Left ventricle myocardium inferior (tissue), 1 donor: ENCODE measurements at places on chromosomes 3 and 15. TPM values are rescaled to one million over a fixed set of nuclear protein-coding genes. Genes with fewer than 3 reads are reported as not detected.

The PRR20G gene
- total RNA-seq, result not detected

GRCh38 chr3:146854523-146854922, 249.4 kb upstream of the PLSCR5 start:
- DNase-seq, result no peak

The GRAMD1C gene
- 2.0 TPM for total RNA-seq

The FAH gene
- total RNA-seq, result 18.0 TPM

GRCh38 chr15:71242292-71242691, 127.0 kb downstream of the THSD4 start:
- DNase-seq, result no peak

GRCh38 chr15:83898361-83898760, 244.4 kb downstream of the ADAMTSL3 start:
- no peak for DNase-seq

The PLA2G4D gene
- not detected for total RNA-seq

GRCh38 chr3:17063596-17063995, 178.8 kb downstream of the PLCL2 start:
- DNase-seq, result no peak

DNA sequence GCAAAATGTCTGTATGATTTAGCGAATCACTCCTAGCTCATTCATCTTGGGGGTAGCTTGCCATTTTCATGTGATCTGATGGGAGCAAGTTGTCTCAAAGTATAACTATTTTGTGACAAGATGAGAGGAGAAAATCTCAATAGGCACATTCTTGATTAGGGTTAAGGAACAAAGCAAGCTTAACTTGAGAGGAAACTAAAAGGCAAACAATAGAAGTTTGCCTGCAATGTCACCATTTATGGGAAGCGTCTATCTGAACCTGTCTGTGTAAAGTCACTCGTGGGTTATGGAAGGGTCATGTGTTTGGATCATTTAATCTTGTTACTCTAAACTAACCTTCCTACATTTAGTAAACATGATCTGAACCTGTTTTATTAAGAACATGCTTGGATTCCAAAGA, 232.5 kb downstream of the CDIN1 start:
- DNase-seq, result no peak

The LRRC34 gene
- 1.6 TPM for total RNA-seq

DNA sequence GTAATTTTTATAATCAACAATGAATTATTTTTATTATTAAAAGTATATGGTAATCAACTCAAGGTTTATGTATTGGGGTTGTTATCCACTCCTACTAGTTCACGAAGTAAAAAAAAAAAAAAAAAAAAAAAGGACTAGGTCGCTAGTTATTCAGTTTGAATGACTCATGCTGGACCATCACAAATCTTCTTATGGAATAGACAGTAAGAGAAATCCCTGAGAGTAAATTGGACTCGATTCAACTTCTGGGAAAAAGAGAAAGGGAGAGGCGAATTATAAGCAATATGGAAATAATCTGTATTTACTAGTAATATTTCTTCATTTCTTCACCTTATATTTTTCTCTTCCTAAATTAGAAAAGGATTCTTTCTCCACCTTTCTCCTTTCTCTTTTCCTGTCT, 2.0 kb downstream of the MYEF2 start:
- DNase-seq, result no peak

DNA sequence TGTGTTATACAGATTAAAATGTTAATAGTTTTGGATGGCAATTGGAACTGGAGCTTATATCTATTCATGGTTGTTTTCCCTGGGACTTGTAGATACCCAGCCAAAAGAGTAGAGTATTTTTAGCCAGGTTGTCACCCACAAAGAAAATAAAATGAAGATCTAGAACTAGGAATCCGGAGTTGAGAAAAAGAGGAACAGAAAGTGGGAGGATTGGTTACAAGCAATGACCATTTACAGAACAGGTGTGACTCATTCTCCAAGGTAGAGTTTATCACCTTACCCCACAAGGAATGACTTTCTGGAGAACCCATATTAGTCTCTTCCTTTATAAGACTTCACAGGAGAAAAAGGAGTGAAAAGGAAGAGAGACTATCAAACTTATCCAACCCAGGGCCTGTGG, 99.8 kb downstream of the TMEM108 start:
- no peak for DNase-seq

The GABRR3 gene
- total RNA-seq, result not detected
